ENCODE measurements at places on chromosomes 11 and 22.

DNA sequence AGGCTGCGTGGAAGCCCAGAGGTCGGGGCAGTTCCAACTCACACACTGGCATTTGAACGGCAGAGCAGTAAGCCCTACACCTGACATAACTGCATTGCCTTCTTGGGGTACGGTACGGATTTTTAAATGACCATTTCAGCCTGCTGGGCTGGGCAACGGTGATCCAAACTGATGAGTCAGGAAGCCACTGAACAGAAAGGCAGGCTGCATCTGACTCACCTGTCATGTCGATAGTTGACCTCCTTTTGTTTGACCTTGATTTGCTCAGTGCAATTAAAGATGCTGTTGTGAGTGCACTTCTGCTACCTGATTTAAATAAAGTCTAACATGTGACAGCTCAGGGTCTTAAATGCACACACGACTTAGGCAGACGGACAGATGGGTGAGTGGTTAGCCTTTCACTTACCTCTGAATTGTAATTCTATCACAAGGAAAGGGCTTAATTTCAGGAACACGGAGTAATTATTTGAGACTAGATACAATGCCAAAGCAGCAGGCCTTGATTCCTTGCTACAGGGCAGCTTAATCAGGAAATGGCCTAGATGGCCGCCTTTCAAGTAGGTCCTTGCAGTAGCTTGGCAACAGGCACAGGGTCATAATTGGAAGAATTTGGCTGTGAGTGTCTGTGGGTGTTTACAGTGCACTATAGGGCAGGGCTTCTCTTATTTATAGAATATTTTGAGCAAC, 52.2 kb downstream of the BMAL1 start:
- no peak for DNase-seq

GRCh38 chr22:24191381-24191841, 10.1 kb downstream of the SUSD2 start:
- no peak for DNase-seq

GRCh38 chr22:47616396-47617020, 854.1 kb downstream of the TBC1D22A start:
- DNase-seq: no peak

- DNase-seq: peak; percentile 73
Observed at GRCh38 chr11:67409261-67409666, 5.4 kb downstream of the TBC1D10C start.

- no peak for DNase-seq
Observed at GRCh38 chr11:11427542-11427941, 74.5 kb upstream of the CSNK2A3 start.

DNA sequence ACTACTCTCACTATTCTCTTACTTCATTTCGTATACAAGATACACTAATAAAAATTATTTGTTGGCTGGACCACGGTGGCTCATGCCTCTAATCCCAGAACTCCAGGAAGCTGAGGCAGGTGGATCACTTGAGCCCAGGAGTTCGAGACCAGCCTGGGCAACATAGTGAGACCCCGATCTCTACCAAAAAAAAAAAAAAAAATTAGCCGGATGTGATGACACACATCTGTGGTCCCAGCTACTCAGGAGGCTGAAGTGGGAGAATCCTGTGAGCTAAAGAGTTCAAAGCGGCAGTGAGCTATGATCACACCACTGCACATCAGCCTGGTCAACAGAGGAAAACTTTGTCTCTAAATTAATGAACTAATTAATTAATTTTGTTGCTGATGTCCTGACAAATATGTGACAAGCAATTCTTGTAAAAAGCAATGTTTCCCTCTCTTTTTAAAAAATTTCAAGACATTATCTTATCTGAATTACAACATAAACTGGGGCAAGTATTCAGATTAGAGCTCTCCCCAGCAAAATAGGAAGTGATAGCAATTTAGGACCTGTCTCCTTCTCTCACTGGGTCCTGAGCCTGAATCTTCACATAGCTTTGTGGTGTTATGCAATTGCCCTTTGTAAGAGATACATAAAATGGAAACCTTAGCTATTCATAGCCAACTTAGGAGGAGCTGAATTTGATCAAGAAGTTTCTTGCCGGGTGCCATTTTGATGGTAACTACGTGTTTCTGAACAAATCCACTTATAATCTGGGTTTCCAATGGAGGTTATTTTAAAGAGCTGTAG, 17.6 kb upstream of the TMA7B start:
- no peak for DNase-seq

DNA sequence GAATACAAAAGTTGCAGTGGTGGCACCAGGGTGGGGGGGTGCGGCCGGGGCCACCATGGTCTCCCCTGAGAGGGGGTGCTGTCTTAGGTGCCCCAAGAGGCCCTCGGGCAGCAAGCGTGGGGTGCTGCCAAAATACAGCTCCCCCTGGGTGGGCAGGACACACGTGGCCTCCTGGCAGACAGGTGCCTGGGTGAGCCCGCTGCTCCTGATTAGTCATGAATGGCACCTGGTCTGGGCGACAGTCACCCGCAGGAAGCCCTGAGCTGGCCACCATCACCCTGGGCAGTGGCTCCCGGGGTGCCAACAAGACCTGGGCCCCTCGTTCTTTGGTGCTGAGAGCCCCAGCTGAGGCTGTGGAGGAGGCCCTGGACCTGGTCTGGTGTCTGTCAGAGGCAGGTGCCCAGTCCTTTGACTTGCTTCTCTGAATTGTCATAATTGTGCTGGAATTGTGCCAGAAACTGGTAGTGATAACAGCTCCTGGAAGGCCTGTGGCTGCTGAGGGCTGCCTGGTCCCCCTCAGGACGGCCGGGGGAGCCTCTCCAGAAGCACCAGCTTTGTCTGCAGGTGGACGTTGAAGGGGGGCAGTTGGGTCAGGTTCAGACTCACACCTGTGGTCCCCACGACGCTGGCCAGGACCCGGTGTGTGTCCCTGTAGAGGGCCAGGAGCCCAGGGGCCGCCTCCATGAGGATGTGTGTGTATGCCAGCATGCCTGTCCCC, 14.8 kb downstream of the ALG12 start:
- DNase-seq: no peak

DNA sequence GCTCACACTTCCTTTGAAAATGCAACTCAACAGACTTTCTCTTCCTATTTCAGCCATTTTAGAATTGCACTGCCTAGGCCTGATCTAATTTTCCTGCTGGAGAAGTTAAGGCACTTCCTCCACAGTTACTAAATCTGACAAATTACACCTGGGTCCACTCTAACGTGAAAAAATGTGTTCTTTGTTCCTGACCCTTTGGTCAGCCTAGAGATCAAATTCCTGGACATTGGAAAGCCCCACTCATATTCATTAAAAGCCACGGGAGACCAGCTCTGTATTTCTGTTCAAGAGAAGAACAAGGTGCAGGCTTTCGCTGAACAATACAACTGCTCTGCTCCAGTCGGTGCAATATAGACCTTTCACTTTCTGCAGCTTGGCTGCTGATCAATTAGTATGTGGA, 96.6 kb downstream of the MPPED2 start:
- no peak for DNase-seq

Measured in CD4-positive, alpha-beta T cell treated with Interleukin-4 for 1 hour (primary cell).